ENCODE measurements at places on chromosomes 6 and 20.

DNA sequence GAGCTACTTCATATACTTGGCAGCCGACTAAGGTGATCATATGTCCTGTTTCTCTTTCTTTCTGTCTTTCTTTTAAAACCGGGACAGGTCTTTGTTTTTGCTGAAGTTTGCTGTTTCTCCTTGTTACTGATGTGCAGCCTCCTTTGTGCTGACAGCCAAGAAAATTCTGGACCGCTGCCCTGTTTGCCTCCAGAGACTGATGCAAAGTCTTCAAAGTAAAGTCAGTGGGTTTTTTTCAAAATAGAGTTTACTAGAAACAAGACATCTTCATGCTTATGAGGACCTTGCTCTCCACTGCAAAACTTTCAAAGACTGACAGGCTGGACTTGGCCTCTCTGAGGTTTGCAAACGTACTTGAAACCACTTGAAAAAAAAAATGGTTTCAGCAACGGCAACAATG is 510.5 kb upstream of the MAP3K7 start:
- no peak for DNase-seq

DNA sequence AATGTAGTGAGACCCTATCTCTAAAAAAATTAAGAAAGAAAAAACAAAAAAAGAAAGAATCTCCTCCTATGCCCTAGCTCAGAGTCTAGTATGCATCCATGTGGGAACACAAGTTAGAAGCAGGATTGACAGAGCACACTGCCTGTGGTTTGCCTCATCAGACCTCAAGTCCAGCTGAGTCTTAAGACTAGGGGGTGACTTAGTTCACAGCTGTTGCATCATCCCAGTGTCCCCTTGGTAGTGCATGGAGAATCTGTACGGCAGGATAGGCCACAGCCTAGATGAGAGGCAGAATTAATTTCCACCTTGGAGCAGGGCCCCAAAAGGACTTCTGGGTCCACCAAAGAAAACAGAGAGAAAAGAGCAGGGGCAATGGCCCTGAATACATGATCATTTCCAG is 13.7 kb downstream of the PNPLA1 start:
- DNase-seq: no peak

GRCh38 chr6:149922642-149923326 is at the start of gene RAET1G:
Gene RAET1G, minus strand, starts transcription at chr6:149923121. Its CDS starts 111 bp downstream, at chr6:149923010.
- peak; percentile 67 for DNase-seq

DNA sequence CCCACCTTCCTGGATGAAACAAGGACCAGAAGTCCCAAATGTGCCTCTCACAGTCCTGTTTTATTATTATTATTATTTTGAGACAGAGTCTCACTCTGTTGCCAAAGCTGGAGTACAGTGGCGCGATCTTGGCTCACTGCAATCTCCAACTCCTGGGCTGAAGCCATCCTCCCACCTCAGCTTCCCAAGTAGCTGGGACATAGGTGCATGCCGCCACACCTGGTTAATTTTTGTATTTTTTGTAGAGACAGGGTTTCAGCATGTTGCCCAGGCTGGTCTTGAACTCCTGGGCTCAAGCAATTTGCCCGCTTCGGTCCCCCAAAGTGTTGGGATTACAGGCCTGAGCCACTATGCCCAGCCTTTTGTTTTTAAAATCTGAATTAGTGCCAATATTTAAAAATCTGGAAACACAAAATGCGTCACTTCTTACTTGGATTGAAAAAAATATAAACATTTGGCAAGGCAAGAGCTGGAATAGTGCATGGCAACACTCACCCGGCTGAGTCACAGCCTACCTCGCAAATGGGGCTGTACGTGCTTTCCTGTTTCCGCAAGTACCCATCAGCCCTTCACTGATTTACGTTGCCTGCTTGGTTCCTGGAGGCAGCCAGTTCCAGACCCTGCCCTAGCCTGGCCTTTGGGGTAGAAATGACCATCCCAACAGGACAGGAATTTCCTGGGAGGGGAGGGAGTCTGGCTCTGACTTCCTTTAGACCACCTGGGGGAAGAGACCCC is 6.3 kb downstream of the SDCBP2 start:
- no peak for DNase-seq

GRCh38 chr20:11178946-11179654 is 505.3 kb upstream of the JAG1 start:
- no peak for DNase-seq

Measured in GM10248 (cell line).